ENCODE measurements at places on chromosomes 12 and 14.

DNA sequence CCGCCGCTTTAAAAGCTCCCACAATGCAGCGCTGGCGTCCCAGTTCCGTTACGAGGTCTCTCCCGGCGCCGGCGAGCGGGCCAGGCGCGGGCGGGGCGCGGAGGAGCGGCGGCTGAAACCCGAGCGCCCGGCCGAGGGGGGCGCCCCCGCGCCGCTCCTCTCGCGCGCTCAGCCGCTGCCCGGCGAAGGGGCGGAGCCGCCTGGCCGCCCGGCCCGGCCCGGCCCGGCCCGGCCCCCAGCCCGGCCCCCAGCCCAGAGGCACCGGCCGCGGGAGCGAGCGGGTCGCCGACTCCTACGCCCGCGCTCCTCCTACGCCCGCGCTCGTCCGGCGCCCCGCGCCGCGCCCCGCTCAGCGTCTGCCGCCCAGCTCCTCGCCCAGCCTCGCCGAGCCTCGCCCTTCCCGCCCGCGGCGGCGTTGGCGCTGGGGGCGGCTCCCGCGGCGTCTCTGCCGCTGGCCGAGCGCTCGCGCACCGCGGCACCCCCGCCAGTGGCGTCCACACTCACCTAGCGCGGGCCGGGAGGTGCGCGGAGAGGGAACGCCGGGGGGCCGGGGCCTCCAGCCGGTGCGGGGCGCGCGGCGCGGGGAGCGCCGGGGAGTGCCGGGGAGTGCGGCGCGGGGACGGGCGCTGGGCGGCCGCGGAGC lies at the start of gene RASSF8:
Gene RASSF8 (plus strand): TSS at position 255 of the 643 bp plus-strand sequence. CDS start 96,662 bp downstream, outside the sequence.
- no peak for DNase-seq

GRCh38 chr12:59874781-59875180 lies 279.0 kb downstream of the SLC16A7 start:
- no peak for DNase-seq

- no peak for DNase-seq
Observed at GRCh38 chr12:49456131-49456679, 82.6 kb upstream of the KCNH3 start.

- DNase-seq = no peak
Observed at GRCh38 chr14:36656687-36657398, 4.8 kb upstream of the PAX9 start.

DNA sequence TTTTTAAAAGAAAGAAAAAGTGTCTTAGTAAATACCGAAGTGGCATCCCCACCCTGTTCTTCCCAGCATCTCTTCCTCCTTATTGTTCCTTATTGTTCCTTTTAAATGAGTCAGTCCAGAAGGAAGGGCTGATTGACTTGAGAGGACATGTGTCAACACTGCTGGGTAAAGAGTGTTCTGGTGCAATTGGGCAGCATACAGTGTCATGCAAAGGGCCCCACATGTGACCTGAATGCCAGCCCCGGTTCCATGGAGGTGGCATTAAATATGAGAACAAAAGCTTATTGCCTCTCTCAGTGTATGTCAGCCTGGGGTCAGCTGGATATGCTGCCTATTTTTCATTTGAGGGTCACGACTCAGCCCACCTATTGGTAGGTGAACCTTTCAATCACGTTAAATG lies 58.9 kb upstream of the RIC8B start:
- DNase-seq = no peak

- no peak for DNase-seq
Observed at GRCh38 chr14:75141967-75142366, 15.1 kb upstream of the NEK9 start.

- no peak for DNase-seq
Observed at GRCh38 chr12:89117448-89118034, 234.8 kb downstream of the DUSP6 start.

GRCh38 chr14:20194101-20194500 lies 3.4 kb downstream of the OR11G2 start:
- DNase-seq = no peak

DNA sequence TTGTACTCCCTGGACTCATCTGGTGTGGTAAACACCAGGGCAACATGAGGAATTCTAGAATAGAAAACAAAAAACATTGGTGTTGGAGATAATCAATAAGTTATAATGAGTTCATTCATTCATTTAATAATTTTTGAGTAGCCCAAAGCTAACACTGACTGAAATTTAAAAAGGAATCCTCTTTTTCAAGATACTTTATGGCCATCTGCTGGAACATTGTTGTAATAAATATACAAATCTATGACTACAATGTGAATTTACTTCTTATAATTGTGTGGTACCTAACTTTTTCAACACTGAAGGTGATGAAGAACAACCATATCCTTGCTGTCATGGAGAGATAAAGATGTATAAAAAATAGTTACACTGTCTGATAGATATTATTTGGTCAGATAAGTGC lies 687.3 kb upstream of the MIS18BP1 start:
- DNase-seq = no peak

DNA sequence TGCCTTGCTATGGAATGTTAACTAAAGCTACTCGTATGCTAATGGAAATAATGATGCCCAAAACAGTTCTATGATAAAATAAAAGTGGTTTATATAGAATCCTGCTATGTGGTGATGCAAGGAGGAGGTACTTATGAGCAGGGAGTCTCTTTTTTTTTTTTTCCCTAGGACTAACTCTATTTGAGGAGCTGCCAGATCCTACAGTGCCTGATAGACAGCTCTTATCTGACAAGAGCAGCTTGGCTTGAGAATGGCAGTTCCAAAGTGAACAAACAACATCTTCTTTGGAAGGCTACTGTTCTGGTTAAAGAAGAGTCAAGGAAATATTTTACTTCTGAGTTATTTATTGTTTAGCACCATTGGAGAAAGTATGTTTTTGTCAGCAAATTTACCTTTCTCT lies 10.2 kb upstream of the ACSM4 start:
- DNase-seq = no peak

DNA sequence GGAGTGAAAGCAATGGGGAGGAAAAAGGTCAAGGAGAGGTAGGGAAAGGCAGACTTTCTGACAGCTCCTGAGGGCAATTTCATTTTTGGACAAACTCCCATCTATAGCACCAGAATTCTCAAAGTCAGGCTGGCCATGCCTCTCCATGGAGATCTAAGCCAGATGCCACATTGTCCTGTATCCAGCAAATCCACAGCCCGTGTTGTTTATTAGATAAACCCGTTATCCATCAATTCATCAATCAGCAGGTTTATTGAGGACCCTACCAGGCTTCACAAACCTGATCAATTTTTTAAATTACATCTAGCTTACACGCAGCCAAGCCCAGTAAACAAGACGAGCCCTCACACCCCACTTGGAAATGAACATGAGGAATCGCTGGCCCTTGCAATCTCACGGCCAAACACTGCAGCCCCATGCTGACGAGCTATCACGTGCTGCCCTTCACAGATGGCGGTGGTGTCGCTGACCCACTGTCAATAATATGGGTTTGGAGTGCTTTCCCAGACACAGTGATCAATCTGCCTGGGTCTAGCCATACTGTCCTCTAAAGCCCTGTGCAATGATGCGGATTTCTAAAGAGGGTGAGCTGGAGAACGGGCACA lies 332.9 kb downstream of the DPF3 start:
- DNase-seq = no peak

- DNase-seq = no peak
Observed at GRCh38 chr12:108589840-108590229, 8.0 kb downstream of the TMEM119 start.

DNA sequence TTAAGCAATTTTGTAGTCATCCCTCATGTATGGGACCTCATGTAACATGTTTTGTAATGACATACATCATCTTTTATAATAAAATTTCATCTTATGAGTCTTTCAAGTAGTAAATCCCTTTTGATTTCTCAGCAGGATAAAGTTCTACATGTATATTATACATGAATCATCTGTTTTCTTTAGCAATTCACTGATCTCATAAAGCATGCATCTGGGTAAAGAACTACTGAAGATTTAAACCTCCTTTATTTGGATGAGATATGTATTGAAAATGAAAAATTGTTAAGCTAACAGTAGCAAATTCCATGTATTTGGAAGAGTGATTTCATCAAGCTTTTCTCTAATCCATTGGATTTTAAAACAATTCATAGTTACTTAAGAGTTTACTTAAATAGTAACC lies 126.9 kb downstream of the KITLG start:
- no peak for DNase-seq

- no peak for DNase-seq
Observed at GRCh38 chr12:111180426-111181142, 188.3 kb downstream of the PHETA1 start.

DNA sequence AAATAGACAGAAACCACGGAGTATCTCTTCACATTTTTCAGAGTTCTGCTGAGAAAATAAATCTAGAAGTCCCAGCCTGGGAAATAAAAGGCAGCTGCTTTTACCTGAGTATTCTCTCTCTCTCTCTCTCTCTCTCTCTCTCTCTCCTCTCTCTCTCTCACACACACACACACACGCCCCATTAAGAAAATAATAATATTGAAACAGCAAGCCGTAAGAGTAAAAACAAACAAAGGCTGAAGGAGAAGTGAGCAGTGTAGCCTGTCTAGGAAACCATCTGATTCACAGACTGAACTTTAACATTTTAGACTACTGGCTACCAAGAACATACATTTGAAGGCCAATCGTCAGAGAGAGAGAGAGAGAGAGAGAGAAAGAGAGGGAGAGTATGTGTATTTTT lies 8.4 kb downstream of the PTHLH start:
- no peak for DNase-seq

DNA sequence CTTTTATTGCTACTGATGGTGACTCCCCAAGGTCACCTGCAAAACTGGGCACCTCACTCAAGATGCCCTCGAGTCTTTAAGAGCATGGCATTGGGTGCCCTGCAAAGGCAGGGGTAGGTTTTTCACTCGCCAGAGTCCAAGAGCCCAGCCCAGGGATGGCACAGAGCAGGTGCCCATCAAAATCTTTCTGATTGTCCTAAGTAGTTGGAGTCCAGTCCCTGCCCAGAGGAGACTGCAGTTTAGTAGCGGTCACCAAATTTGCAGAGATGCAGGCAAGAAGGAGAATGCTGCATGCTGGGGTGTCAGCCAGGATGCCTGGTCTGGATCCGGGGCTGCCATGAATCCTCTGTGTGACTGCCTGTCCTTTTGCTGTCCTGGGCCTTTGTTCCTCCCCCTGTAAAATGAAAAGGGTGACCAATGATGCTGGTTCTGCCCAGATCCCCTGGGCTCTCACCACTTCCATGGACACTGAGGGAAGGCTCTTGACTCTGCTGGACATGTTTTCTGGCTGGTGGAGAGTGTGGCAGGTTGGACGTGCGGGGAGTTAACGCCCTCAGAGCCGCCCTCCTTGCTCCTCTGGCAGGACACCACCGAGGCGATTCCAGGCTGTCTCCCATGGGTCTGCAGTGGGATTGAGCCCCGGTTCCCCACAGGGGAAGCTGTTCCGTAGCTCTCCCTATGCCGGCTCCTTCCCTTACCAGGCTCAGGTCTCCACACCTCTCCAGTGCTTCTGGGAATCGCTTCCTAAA lies 41.3 kb downstream of the DLK1 start:
- no peak for DNase-seq

GRCh38 chr14:100775831-100776591 lies 49.3 kb downstream of the DLK1 start:
- DNase-seq = no peak

- DNase-seq = no peak
Observed at GRCh38 chr14:94656043-94656442, 43.9 kb downstream of the SERPINA3 start.

DNA sequence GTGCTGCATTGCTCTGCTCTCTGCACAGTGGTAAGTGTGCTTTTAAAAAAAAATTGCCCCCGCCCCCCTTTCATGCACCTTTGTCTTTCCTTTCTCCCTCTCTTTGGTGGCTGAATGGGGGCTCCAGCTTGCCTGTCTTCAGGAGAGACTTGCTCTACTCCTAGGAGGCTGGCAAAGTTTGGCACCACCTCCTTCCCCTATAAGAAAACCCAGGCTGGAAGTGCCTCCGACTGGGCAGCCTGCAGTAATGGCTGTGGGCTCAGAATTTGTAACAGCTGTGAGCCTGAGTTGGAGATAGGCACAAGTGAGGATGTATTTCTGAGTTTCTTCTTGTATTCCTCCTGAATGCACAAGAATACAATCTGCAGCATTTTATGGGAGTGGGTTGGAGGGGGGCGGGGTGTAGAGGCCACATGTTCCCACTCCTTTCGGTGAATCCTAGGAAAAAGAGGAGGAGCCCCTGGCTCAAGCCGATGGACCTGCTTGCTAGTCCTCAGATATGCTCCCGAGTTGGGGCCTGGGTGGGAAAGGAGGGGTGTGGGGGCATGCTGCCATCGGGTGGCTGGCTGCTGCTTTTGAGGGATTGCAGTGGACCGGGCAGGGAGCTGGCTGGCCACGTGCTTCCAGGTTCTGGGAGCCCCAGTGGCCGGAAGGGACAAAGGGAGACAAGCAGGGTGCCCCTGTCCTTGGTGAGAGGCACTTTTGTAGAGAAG lies 124.3 kb downstream of the TSPAN9 start:
- DNase-seq = no peak

DNA sequence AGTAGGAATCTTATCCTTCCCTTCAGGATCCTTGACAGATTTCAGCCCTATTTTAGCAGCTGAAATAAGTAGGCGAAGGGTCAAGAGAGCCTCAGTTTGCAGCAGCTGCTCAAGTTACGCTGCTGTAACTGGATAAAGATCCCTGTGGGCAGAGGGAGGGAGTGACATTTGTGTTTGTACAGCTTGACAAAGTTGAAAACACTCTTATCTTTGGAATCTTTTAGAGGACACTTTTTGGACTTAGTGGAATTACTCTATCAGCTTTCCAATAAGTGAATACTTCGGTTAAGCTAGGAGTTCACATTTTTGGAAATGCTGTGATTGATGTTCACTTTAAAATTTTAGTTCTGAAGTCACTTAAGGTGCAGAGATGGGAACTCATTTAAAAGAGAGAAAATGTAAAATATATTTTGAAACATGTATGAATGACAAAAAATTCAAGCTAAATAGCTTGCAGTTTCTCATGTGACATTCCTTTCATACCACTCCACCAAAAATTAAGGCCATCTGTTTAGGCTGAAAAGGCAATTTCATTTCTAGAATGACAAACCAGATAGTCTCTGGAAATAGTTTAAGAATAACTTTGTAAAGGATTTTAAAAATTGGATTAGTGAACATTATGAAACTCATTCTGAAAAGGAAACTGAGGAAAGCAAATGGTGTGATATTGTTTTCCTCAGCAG lies 55.2 kb downstream of the SLC38A4 start:
- no peak for DNase-seq

DNA sequence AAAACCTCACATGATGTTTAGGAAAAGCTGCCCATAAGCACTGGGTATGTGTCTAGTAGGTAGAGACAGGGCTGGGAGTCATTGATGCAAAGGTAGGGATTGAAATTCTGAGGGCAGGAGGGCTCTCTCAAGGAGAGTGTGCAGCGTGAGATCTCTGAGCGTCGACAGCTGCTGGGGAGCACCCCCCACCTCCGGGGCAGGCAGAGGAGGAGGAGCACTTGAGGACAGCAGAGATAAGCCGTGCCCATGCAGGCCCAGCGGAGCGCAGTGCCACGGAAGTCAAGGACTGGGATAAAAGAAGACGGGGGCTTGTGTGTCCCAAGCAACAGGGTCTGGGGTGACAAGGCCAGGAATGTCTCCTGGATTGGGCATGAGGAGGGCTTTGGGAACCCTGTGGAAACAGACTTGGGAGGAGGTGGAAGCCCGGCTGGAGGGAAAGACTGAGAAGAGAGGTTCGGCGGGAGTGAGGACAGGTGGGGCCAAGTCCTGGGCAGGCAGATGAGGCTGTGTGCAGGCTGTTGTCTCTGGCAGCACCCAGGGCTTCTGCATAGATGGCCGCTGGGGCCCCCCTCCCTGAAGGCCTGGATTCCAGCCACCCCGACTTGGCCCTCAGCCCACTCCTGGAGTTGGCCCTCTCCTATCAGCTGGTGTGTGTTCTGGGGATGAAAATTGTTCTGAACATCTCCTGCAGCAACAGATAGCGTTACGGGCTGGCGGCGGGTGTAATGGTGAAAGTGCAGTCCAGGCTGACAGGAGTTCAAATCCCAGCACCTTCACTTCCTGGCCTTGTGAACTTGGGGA lies 1.9 kb downstream of the CACNA2D4 start:
- no peak for DNase-seq

GRCh38 chr12:3533703-3534386 lies 42.8 kb downstream of the PRMT8 start:
- no peak for DNase-seq

All from NCI-H1436 treated with DMSO at 0.1 percent for 48 hours (cell line).